ENCODE measurements at places on chromosomes 4 and X.

GRCh38 chrX:71095981-71096759 lies 519 bp downstream of the FOXO4 start:
- no peak for DNase-seq

GRCh38 chrX:149825424-149825823 lies 43.7 kb downstream of the MAGEA9 start:
- DNase-seq, result no peak

DNA sequence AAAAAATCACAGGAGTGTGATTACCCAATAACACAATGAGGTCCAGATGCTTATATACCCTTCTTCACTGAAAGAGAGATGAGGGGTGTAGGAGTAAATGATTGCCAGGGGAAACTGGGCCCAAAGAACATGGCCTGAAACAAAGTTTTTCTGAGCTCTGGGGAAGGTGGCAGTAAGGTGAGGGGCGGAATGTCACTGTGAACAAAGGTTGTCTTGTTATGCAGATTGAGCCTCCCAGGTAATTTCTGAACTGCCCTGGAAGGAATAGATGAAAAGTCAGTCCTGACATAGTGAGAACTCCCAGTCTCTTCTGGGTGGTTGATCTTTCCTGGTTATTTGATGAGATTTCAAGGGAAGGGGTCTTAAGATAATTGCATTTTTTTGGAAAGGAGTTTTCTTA lies 2.5 kb upstream of the TMEM47 start:
- no peak for DNase-seq

GRCh38 chrX:40086569-40087335 lies 11.0 kb downstream of the BCOR start:
- no peak for DNase-seq

DNA sequence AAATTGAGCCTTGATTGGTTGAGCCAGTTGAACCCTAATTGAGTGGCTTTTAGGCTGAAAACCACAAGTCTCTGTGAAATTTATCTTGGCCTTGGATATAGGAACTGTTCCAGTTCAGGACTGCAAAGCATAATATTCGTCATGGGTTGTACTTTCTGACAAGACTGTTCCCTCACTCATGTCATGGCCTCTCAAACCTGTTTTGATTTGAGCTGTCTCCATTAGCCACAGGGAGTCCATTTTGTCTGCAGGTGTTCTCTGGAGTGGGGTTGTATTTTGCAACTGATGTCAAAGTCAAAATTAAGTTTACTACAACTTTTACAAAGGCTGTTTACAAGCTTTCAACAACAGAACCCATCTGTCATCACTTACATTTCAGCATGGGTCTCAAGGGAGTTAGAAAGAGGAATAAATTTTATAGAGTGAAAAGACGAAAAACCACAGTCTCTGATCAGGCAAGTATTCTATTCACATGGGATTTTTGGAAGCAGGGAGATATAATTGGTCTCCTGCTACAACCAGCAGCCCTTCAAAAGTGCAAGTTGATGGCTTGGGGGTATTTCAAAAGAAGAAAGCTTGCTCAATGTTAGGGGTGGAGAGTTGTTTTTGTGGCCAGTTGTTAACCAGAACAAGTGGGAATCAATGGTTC lies 1716.3 kb downstream of the C4orf33 start:
- no peak for DNase-seq

Data from right forelimb (tissue), 1 donor.